ENCODE measurements at places on chromosomes 7 and 10. TPM values are rescaled to one million over a fixed set of nuclear protein-coding genes. Genes with fewer than 3 reads are reported as not detected.

DNA sequence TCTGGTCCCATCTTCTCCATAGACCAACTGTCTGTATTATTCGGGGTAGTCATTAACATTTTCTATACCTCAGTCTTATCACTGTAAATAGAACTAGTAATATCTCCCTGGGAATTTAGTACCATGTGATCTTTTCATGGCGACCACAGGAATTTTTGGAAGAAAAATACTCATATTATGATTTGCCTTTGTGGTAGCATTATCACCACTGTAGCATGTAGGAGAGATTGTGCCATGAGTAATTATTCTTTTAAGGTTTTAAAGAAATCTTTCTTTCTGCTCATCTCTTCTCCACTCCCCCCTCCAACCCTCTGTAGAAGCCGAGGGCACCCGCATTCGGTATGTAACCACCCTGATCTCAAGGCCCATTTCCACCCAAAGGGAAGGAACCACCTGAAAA is 25.0 kb downstream of the ZNF365 start:
- no peak for DNase-seq

DNA sequence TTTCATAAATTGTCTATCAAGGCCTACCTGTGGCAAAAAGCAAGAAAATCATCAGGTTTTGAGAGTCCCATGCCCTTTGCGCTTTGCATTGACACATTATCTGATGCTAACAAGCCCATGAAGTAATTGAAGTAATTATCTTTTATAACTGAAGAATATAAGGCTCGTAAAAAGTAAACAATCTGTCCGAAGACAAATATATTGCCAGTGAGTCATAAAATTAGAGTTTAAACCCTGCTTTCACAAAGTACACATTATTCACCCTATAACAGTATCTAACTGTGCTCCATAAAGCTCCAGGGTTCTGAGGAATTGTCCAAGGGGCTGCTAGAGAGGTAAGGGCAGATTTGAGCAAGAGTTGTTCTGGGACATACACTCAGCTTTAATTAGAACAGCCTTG is 102.3 kb upstream of the PPP1R3A start:
- DNase-seq, result no peak

DNA sequence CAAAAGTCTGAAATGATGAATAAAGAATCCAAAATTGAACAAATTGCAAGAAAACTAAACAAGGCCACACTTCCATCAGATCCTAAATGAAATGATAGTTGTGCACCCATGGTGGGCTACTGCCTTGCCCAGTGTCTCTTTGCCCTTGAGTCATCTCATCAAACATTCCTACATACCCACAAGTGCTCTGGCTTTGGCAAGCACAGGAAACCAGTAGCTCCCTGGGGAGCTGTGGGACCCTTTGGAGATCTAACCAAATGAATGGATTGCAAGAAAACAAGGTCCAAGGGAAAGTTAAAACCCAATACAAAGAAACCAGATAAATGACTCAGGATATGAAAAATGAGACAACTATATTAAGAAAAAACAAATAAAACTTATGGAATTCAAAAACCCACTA is 129.8 kb upstream of the TMEM229A start:
- DNase-seq, result no peak

The AMPH gene
- not detected for total RNA-seq

The FANK1 gene
- 19.1 TPM for total RNA-seq

The CTAGE6 gene
- total RNA-seq, result not detected

The LBX1 gene
- 0.15 TPM for total RNA-seq

The PGAM1 gene
- total RNA-seq, result 726 TPM

The SPDYE16 gene
- not detected for total RNA-seq
